ENCODE measurements at places on chromosomes 7 and 10. TPM values are rescaled to one million over a fixed set of nuclear protein-coding genes. Genes with fewer than 3 reads are reported as not detected.
A peak's percentile ranks its signal among the peaks of the same experiment; 100 is the strongest.

DNA sequence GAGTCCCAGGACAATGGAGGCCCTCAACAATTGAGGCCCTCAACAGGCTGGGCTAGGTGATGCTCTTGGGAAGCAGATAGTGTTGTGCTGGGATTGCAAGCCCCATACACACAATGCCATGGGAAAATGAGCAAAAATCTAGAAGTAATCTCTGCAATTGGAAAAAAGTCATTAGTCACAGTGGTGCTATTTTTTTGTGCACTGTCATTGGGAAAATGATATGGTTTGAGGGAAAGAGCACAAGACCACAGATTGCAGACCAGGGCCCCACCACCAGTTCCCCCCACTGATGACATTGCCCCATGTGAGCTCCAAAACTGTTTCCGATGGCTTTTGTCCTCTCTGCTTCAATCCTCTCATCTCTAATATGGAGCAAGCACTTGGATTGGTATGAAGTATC lies 1.9 kb downstream of the KCTD7 start:
- peak; percentile 16 for DNase-seq

- no peak for DNase-seq
Measured at GRCh38 chr10:51090190-51090589, 15.9 kb downstream of the PRKG1 start.

DNA sequence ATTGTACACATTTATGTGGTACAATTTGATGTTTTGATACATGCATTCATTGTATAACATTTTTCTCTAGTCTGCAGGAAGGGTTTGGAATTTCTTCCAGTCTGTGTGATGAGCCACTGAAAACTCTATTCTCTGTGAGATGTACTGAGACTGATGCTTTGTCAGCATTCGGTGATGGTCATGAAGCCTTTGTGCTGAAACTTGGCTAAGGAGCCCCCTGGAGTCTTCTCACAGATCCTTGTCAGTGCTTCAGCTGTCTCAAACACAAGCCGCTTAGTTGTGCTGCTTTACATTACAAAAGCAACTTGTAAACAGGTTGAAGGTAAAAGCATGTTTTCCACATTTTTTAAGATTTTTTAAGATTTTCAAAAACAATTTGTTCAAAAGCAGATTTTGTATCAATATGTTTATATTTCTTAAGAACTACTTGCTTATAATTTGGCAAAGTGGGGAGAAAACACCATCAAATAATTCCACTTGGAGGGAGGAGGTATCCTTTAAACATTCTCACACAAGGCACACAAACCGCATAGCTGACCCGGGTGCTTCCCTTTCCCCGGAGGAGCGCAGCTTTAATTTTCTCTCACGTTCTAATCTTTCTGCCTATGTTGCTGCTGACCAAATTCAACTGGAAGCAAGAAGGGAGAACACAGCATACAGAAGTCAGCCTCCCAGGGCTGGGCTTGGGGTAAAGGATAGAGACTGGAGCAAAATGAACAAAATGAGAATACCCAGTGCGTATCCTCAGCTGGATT lies 249.8 kb upstream of the VSTM2A start:
- peak; percentile 18 for DNase-seq

- DNase-seq, result no peak
Measured at GRCh38 chr7:123198668-123199652, 809 bp downstream of the SLC13A1 start.

DNA sequence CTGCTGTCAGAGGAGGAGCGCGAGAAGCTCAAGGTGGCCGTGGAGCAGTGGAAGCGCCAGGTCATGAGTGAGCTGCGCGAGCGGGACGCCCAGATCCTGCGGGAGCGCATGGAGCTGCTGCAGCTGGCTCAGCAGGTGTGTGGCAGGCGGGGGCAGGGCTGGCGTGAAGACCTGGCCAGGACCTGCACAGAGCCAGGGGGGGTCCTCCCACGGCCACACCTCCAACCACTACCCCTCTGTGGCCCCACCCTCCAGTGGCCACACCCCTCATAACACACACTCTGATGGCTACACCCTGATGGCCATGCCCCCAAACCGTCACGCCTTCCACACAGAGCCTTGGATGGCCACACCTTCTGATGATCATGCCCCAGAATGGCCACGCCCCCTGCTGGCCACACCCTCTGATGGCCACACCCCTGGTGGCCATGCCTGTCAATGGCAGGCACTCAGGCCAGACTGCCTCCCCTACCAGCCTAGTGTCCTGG lies 23.4 kb upstream of the DPYSL4 start:
- DNase-seq, result no peak

GRCh38 chr7:2022737-2023250 lies 210.0 kb downstream of the MAD1L1 start:
- no peak for DNase-seq

DNA sequence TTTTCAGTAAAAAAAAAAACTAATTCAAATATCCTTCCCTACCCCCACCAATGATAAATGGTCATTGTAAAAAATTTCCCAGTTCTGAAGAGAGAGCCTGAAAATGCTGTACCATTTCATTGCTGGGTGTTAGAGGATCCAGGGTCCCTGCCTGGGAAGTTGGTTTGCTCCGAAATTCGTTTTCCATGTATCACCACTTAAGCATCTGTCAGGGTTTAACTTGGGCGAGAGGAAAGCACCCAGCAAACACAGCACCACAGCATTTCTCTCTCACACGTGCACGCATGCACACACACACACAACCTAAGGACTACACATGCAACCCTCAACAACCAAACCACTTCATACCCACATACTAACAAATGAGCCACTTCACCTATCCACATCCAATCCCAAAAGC lies 42.1 kb upstream of the EMX2 start:
- DNase-seq, result no peak

DNA sequence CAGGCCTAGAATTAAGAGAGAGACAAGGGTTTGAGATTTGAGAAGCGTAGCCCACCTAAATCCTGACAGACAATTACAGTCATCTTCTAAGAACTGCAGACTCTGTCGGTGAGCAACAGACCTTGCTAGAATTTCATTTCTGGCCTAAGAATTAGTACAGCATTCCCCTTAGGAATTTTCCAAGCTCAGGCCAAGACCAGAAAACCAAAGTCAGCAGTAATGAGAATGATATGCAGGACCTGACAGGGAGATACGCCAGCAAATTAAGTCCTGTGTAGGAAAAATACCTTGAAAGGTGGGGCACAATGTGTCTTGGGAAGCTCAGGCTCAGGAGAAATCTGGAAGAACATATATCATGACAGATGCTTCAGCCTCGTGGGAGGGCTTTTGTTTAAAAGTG lies 52.7 kb upstream of the HERPUD2 start:
- DNase-seq, result no peak

The WASHC2C gene
- total RNA-seq, result 13.8 TPM

The FGFBP3 gene
- 0.12 TPM for total RNA-seq

The CXCL12 gene
- 30.3 TPM for total RNA-seq

The AKR1E2 gene
- 18.0 TPM for total RNA-seq

The HMX2 gene
- total RNA-seq, result 0.10 TPM
